ENCODE measurements at places on chromosomes 2 and 18. TPM values are rescaled to one million over a fixed set of nuclear protein-coding genes. Genes with fewer than 3 reads are reported as not detected.
A peak's percentile ranks its signal among the peaks of the same experiment; 100 is the strongest.

SAG gene
- 1.5 TPM for total RNA-seq

VWA3B gene
- not detected for total RNA-seq

KCNS3 gene
- total RNA-seq = 37.3 TPM

- ATAC-seq = no peak
Observed at GRCh38 chr2:67516362-67516761, 119.2 kb downstream of the ETAA1 start.

- ATAC-seq = no peak
Observed at GRCh38 chr2:45909677-45910191, 258.3 kb downstream of the PRKCE start.

DNA sequence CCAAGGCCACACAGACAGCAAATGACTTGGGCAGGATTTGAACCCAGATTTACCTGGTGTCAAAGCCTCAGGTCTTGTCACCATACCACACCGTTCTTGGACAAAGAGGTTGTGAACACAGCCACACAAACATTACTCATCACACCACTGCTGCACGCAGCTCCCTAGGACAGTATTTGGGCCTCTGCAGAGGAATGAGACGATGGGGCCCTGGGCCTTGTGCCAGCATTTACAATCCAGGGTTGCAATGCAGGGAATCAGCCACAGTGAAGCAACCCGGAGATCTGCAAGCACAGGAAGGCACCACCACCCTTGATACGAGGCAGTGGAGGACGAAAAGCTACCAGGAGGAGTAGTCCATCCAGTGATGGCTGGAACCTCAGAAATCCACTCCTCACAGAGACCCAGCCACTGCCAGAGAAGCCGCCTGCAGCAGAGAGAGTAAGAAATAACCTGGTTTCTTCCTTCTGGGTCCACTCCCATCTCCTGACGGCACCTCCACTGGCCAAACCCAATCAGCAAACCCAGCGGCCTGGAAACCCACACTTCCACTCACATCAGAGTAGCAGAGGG lies 3.7 kb upstream of the MTCL1 start:
- no peak for ATAC-seq

GRCh38 chr2:231604685-231605606 lies 12.3 kb downstream of the TEX44 start:
- ATAC-seq = peak; percentile 94

DNA sequence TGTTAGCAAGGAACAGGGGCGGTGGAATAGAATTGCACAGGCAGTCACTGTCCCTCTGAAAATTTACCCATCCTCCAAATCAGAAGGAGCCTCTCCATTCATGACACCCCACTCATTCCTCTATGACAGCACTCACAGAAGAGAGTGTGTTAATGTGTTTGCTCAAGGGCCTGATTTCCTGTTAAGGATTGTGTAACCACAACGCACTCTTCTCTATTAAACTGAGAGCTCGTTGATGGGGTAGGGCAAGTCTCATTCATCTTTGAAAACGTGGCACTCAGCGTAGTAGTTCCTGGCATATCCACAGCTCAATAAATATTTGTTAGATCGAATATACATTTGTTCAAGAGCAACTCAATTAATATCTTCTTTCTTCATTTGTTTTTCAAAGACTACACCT lies 106.4 kb downstream of the VAPA start:
- no peak for ATAC-seq

DNA sequence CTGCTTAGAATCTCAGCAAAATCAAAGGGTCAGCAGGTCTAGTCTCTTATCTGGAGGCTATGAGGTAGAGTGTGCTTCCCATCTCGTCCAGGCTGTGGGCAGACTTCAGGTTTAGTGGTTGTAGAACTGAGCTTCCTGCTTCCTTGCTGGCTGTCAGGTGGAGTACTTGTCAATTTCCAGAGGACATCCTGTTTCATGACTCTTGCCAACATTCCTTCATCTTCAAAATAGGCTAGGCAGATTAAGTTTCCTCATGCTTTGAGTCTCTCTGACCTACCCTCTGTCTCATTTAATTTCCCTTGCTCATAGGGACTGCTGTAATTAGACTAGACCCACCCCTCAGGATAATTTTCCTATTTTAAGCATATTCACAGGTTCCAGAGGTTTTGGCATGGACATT lies 562.6 kb downstream of the SPAG16 start:
- no peak for ATAC-seq

- no peak for ATAC-seq
Observed at GRCh38 chr2:24509425-24509824, 18.4 kb downstream of the NCOA1 start.

DNA sequence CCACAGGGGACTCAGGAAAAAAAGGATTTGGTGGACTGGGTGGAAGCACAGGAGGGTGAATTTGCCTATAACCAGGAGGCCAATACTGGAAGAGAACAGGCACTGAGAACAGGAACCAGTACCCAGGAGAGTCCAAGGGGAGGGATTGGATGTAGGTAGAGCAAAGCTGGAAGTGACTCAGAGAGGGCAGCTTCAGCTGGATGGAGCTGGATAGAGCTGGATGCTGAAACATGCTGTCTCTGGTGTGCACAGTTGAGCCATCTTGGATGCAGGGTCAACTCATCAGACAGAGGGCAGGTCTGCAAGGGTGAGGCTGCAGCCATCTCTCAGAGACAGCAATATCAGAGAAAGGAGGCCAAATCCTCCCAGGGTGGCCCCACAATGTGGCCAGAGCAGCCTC lies 134.0 kb downstream of the GALNT14 start:
- ATAC-seq = no peak

Data from gastroesophageal sphincter (tissue), 4 donors.